ENCODE measurements at places on chromosomes 13 and 19.

DNA sequence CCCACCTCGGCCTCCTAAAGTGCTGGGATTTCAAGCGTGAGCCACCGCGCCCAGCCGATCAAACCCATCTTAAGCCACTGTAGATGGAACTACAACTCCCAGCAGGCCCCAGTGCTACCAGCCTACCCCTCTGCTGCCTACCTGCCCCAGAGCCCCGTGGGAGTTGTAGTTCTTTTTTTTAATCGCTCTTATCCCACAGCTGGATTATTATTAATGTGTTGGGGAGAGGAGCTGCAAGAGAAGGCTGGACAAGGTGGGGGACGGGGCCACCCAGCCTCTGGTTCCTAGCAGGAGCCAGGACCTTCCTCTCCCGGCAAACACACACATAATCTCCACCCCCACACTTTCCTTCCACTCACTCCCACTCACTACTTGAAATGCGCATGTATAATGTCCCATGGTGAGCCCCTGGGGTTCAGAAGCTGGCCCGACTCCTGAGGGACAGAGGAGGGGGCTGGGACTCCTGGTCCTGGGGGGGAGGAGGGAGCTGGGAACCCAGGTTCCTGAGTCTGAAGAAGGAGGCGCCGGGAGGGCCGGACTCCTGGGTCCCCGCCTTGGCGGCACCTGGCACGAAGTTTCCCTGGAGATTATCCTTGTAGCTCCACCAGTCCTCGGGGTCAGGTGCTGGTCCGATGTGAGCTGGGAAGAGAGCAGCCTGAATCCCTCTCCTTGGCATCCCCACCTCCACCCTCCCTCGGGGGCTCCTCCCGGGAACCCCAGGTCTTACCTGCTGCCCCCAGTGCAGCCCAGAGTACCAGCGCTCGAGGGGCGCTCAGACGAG lies 958 bp downstream of the CA11 start:
- peak; percentile 75 for DNase-seq

DNA sequence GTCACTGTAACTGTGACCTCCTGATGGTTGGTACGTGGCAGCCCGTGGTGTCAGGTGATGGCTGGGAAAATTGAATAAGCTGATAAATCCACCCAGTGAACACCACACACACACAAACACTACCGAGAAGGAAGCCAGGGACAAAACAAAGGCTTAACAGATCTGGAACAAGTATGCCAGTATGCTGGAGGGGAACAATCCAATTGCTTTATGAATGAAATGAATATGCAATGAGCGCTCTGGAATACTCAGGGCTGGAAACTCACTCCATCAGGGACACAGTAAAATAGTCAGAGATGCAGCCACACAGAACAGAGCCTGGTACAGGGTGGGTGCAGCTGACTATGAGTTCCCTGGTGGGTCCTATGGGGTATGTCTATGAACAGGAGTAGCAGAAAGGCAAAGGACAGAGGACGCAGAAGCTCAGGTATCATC lies 16.7 kb downstream of the TMTC4 start:
- no peak for DNase-seq

GRCh38 chr13:84524586-84524985 lies 642.3 kb upstream of the SLITRK1 start:
- DNase-seq, result no peak

DNA sequence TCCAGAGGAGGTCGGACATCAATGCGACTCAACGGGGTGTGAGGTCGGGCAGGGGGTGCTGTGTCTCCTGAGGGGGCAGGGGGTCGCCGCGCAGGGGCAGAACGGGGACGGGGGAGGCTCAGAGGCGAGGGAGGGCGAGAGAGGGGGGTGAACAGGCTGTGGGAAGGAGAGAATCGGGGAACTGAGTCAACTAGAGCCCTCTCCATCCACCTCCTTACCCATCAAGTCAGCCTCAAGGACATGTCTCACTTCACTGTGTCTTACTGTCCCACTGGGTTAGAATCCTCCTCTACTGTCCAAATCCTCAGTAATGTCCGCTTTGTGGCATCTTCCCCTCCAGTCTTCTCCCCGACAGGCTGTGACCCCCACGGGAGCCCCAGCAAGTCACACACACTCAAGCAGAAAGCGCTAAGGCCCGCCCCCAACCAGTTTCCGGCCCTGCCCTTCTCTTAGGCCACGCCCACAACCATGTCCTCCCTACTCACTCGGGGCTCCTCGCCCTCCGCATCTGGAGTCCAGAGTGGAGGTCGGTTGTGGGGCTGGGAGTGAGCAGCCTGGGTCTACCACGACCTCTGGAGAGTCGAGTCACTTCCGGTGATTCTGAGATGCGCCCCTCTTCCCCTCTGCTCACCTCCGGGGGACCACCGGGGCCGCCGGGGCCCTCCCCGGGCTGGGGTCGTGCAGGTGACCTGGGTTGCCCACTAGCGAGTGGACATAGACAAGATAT lies 9.3 kb downstream of the PLEKHA4 start:
- peak; percentile 77 for DNase-seq

- no peak for DNase-seq
Measured at GRCh38 chr13:41900918-41901317, 60.0 kb downstream of the VWA8 start.

- no peak for DNase-seq
Measured at GRCh38 chr19:6498294-6499036, 3.6 kb downstream of the TUBB4A start.

DNA sequence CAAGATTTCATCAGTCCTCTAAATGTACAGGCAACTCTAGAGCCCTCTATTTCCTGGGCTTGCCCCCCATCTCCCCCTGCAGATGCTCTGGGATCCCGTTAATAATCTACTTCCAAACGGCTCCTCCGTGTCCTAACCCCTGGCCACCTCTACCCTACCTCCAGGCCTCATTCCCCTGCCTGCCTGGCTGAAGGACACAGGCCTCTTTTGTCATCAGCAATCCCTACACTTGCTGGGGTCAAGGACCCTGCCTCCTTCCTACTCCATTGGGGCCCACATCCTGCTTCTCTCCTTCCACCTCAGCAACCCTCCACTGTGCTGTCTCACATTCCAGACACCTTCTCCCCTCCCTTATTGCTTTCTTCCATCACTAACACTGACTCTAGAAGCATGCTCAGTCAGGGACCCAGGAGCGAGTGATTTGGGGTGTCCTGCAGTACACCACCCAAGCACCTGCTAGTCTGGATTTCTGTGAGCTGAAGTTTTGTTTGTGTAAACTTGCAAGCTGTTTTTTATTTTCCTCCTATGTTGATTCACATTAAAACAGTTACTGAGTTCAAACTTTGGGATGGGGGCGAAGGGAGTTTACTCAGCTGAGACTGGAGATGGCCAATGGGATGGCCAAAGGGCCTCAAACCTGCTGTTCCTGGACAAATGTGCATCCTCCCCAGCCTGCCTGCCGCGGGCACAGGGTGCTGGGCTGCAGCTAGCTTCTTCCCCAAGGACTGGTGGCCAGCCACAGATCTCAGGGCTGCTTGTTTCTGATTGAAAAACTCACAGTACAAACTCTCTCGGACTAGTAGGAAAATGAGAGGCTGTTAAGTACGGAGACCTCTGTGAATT lies 314.7 kb downstream of the FOXO1 start:
- no peak for DNase-seq

- no peak for DNase-seq
Measured at GRCh38 chr19:1540365-1540925, 16.6 kb downstream of the PLK5 start.

DNA sequence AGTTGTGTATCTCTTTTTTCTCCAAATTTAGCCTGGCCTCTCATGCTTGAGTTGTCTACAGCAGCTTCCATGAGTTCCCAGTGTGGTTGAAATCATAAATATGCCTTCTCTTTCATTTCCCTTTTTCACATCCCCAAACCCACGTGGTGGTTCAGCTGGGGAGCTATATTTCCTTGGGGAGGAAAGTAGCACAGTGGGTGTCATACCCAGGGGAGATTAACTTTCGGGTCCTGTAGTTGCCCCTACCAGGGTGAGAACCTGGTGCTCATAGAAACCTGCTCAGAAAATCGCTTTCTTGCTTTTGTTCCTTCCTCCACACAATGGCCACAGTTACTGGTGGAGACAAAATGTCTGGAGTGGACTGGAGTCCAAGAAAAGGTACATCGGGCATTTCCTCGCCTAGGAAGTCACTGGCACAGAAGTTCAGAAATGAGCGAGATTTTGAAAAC lies 7.0 kb upstream of the LILRA4 start:
- DNase-seq, result no peak

DNA sequence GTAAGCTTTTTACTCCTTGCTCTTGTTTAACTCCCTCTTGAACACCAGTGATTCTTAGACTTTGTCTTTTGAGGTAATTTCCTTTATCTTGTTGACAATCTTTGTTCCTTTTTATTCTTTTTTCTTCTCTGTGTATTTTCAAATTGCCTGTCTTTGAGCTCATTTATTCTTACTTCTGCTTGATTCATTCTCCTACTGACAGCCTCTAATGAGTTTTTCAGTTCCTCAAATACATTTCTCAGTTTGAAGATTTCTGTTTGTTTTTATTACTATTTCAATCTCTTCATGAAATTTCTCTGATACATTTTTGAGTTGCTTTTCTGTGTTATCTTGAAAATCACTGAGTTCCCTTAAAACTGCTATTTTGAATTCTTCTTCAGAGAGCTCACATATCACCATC lies 154.1 kb downstream of the ATP8A2 start:
- DNase-seq, result no peak

DNA sequence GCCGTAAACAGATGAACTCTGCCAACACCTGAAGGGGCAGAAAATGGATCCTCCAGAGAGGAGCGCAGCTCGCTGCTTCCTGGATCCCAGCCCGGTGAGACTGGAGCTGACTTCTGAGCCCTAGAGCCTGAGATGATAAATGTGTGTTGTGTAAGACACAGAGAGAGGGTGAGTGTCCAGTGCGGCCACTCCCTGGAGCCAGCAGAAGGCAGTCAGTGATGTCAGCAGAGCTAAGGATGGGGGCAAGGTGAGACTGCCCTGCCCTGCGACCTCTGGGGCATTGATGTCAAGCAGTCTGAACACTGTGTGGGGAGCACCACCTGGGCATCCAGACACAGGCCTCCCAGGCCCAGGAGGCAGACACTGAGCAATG lies 9.7 kb upstream of the SLC35E1 start:
- no peak for DNase-seq

Data from hematopoietic multipotent progenitor cell treated with erythropoietin and hydrocortisone succinate and interleukin-3 and kit ligand, for 15 days (in vitro differentiated cells).